NCI-H1417 treated with DMSO at 0.1 percent for 48 hours (cell line): ENCODE measurements at places on chromosomes 12 and 14.

DNA sequence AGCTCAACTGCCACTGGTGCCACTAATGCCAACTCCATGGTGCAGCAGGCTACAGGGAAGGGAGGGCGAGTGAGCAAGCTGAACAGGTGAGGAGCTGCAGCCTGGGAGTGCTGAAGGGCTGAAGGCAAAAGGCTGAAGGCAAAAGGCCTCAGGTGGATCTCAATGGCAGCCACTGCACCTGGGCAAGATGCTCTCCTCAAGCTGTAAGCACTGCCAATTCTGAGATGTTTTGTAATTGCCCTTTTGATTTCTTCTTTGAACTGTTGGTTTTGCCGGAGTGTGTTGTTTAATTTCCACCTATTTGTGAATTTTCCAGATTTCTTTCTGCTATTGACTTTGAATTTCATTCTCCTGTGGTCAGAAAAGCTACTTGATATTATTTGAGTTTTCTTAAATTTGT, 97.6 kb downstream of the PIK3C2G start:
- no peak for DNase-seq

DNA sequence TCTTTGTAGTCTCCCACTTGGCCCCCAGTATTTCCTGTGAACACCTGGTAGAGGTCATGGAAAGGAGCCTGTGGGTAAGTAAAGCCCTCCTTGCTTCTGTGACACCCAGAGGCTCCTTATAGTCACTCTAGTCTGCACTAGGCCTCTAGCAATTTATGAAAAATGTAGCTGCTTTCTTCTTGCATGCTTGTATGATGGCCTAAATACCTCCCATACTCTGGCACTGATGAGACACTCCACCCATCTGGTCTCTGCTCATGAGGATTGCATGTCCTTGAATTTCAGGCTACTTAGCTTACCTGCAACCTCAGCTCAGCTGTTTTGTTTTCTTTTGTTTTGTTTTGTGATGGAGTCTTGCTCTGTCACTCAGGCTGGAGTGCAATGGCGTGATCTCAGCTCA, 4.6 kb upstream of the A2ML1 start:
- DNase-seq = no peak

GRCh38 chr14:94001016-94001415, 3.9 kb downstream of the CCDC197 start:
- DNase-seq = no peak

DNA sequence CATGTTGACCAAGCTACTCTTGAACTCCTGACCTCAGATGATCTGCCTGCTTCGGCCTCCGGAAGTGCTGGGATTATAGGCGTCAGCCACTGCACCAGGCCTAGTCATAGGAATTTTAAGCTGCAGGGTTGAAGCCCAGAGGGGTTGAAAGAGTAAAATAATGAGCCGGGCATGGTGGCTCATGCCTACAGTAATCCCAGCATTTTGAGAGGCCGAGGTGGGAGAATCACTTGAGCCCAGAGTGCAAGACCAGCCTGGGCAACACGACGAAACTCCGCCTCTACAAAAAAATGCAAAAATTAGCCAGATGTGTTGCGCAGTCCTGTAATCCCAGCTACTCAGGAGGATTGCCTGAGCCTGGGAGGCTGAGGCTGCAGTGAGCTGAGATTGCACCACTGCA, 69.6 kb downstream of the GALNT8 start:
- DNase-seq = no peak

GRCh38 chr14:93006567-93007051, 83.7 kb downstream of the CHGA start:
- no peak for DNase-seq

GRCh38 chr14:29352706-29353080, 575.0 kb downstream of the PRKD1 start:
- DNase-seq = no peak

DNA sequence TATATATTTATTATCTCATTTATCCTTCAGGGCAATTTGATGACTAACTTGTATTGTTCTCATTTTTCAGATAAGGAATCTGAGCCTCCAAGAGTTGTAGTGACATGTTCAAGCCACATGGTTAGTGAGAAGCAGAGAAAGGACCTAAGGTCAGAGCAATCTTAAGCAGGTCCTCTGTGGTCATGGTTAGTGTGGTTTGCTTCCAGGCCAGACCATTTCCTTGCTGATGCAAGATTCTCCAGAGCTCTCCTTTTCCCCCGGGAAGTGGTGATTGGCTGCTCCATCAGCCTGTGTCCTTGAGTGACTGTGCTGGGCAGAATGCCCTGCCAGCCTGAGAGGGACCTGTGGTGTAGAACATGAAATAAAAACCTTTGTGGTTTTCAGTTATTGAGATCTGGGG, 141.3 kb downstream of the KTN1 start:
- no peak for DNase-seq

DNA sequence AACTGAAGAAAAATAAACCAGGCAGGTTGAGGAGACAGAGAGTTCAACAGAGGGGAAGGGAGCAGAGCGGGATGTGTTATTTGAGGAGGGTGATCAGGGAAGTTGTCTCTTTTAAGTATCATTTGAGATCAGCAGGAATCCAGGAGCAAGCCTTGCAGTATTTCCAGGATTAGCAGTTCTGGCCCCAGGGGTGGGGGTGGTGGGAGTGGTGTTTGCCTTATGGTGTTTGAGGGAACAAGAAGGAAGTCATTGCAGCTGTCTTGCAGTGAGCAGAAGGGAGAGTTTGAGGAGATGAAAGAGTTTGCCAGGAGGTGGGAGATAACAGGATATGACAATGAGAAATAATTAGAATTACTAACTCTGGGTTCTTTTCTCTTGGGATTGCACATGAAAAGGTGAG, 418.6 kb downstream of the NELL2 start:
- no peak for DNase-seq

GRCh38 chr12:73547421-73547820, 990.2 kb upstream of the ATXN7L3B start:
- no peak for DNase-seq

GRCh38 chr12:122944605-122945592, 21.4 kb downstream of the ABCB9 start:
- no peak for DNase-seq

DNA sequence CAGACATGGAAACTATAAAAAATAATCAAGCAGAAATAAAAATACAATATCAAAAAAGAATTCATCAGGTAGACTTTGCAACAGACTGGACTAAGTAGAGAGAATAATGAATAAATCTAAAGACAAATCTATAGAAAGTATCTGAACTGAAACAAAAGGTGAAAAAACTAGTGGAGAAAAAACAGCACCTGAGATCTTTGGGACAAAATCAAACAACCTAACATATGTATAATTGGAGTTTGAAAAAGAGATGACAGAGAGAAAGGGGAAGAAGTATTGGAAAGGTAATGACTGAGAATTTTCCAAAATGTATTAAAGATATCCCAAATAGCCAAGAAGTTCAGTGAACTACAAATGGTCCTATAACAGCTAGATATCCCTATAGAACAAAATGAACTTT, 245.4 kb downstream of the IPO8 start:
- DNase-seq = no peak

GRCh38 chr12:31845613-31846322, 113.4 kb upstream of the RESF1 start:
- DNase-seq = no peak

DNA sequence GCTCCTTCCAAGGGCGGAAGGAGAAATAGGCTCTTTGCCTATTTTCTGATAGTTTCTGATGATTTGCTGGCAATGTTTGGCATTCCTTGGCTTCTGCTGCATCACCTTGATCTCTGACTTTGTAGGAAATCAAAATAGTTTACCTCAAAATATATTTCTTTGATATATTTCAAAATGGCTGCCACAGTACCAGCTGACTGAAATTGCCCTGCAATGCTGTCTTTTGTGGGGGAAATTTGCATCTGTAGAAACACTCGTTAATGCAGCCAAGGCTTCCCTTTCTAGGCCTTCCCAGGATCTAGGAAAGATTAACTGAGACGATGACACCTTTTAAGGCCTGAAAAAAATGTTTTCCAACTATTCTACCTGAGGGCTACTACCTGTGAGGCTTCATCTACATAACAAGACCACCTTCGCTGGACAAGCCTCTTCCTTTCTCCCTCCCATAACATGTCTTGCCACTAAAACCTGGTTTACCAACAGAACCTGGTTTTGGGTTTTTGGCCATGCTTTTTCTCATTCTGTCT, 212.8 kb upstream of the SSTR1 start:
- no peak for DNase-seq

DNA sequence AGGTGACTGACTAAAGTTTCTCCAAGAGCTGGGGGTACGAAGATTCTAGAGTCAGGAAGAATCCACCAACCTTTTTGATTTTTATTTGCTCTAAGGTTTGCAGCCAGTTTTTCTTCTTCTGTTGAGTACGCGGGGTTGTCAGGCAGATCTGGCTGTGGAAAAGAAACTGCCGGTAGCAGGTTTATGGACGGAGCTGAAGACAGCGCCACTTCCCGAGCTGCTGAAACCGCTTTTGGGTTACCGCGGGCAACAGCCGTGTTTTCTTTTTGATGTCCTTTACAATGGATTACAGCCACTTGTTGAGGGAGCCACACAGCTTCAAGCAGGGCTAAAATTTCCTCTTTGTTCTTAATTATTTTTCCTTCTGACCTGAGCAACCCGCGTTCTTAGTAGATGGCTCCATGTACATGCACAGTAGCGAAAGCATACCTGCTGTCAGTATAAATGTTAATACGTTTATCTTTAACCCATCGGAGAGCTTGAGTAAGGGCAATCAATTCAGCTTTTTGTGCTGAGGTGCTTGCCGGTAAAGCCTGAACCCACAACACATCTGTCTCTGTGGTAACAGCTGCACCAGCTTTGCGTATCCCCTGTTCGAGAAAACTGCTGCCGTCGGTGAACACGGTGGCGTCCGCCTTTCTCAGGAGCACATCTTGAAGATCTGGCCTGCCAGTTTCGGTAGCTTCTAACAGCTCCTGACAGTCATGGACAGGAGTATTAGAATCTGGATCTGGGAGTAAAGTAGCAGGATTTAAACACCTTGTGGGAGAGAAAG, 674.3 kb downstream of the TMEM121 start:
- DNase-seq = no peak

DNA sequence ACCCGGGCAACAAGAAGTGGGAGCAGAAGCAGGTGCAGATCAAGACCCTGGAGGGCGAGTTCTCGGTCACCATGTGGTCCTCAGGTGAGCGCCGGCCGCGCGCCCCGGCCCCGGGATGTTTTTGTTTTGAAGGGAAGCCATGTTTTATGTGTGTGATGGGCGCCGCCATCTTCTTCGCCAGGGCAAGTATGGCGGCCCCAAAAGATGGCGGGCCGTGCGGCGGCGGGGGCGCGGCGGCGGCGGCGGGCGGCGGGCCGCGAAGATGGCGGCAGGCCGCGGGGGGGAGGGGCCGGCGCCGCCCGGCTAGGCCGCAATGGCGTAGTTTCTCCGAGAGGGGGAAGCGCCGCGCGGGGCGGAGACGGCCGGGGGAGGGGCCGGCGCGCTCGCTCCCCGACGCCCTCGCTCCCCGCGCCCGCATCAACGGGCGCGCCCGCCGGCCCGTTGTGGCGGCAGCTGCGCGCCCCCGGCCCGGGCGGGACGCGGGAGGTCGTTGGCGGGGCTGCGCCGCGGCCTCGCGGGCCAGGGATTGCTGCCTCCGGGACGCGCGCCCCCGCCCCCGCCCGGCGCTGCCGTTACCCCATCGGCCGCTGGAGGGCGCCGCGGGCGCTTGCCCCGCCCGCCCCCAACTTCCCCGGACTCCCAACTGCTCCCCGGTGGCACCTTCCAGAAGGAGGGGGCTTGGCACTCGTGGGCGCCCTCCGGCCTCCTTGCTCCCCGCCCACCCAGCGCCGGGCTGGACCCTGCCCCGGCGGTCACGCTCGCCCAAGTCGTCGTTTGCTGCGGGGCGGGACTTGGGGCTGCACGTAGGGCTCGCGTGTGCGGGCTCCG, 1.1 kb downstream of the YY1 start:
- DNase-seq = peak; percentile 15

DNA sequence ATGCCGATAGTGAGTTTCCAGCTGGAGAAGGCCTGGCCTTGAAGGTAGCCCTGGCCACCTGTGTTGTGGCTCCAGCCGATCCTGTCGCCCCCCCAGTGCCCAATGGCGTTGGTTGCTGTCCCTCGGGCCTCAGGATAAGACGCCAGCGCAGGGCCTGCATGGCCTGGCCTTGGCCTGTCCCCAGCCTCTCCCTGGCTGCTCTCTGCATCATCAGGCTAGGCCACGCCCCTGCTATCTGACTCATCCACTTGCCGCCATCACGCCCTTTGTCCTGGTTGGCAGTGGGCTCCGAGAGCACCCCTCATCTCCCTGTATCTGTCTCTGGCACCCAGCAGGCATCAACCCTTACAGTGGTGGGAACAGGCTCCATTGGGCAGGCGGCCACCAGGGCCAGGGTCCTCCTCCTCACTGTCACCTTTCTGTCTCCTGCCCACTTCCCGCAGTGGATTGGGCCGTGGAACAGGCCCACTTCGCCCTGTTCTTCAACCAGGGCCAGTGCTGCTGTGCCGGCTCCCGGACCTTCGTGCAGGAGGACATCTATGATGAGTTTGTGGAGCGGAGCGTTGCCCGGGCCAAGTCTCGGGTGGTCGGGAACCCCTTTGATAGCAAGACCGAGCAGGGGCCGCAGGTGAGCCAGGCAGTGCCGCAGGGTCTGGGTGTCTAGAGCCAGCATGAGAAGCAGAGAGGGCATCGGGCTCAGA, 25.6 kb downstream of the ALDH2 start:
- no peak for DNase-seq

DNA sequence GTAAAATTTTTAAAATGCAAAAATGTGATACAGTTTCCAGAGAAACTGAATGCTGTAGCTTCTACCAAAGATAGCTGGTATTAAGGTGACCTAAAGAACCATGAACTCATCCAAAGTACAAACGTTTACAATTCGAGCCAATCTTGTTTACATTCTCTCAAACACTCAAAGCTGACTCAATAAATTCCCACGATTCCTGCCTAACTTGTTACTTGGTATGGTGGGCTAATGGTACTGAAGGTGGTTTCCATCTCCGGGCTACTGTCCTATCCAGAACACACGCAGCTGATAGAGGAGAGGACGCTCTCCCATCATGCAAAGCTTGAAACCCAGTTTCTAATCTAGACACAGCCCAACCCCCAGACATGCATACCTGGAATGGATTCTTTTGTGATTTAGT, 31.5 kb downstream of the RAD9B start:
- no peak for DNase-seq

- no peak for DNase-seq
These were observed 55.0 kb downstream of the AP5M1 start for GRCh38 chr14:57323721-57324120.

DNA sequence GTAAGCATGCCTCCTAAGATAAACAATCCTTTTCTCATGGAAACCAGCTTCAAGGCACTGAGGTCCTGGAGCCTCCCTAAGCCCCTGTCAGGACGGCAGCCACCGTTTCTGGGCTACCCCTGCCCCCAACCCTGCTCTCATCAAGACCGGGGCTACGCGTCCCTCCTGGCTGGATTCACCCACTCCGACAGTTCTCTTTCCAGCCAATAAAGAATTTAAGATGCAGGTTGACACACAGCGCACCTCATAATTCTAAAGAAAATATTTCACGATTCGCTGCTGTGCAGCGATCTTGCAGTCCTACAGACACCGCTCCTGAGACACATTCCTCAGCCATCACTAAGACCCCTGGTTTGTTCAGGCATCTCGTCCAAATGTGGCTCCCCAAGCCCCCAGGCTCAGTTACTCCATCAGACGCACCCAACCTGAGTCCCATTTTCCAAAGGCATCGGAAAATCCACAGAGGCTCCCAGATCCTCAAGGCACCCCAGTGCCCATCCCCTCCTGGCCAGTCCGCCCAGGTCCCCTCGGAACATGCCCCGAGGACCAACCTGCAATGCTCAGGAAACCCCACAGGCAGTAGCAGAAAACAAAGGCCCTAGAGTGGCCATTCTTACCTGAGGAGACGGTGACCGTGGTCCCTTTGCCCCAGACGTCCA, 336.3 kb downstream of the TMEM121 start:
- DNase-seq = no peak
